ENCODE measurements at places on chromosomes 4 and X.

DNA sequence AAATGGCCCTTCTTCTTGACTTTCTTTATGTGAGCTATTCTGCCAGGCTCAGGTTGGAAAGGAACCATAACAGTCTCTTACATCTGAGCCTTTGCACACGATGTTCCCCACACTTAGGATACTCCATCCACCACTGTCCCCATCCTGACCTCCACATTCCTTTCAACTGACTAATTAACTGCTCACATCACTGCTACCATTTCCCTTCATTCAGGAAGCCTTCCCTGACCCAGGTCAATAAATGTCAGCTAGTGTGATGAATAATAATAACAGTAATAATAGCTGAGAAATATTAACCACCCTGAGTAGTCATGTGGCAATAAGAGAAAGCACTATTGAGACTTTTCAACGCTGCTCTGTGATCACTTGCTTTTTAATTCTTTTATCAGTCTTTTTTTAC, 291.7 kb downstream of the KCNIP4 start:
- DNase-seq: no peak

DNA sequence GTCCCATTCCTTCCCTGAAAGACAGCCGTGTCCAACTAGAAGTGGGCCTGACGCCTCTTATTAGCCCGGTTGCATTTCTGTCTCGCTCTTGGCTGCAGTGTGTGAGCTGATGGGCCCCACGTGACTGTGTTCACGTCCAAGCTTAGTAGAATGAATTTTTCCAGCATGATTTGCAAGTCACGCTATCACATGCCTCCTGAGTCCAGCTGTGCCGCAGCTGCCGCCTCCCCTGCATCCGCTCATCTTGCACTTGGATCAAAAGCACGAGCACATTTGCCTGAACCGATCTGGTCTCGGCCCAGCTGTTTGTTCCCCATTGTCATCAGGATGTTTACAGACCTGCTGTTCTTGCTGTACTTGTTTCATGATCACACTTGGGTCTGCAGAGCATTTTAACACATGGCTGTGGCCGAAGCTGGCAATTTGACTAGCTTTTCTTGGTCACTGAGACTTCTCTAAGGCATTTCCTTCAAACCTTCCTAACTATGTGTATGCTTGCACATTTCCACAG, 126.5 kb downstream of the KIT start:
- DNase-seq: no peak

- DNase-seq: no peak
Observed at GRCh38 chr4:1047976-1048772, 36.7 kb downstream of the FGFRL1 start.

- peak; percentile 53 for DNase-seq
Observed at GRCh38 chr4:3369781-3370674, 71.7 kb upstream of the HGFAC start.

GRCh38 chrX:150200820-150201287, 162.3 kb upstream of the MAMLD1 start:
- DNase-seq: no peak
